Stimulated activated naive CD4-positive, alpha-beta T cell treated with Interleukin-2 at 50 U/mL for 16 hours (primary cell): ENCODE measurements at places on chromosomes 1 and 21.
A peak's percentile ranks its signal among the peaks of the same experiment; 100 is the strongest.

- DNase-seq, result no peak
Observed at GRCh38 chr1:225749706-225750105, 27.9 kb upstream of the SRP9 start.

DNA sequence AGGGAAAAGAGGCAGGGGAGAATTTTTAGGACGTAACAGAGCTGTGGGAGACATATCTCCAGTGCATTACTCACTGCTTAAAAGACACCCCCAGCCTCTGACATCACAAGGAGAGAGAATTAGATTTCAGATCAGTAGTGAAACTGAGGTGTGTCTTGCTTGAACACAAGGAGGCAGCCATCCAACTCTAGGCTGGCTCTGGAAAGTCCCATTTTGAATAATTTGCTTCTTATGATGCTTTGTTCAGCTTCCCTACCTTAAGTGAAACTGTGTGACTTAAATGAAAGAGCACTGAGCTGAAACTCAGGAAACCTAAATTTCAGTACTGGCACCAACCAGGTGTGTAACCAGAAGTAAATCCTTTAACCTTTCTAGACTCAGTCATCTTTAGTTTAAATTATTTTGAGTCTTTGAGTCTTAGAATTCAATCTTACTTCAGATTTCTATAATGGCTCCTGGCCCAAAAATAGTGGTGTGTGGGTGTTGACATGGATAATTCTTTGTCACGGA lies 251.6 kb upstream of the SGIP1 start:
- peak; percentile 66 for DNase-seq

- no peak for DNase-seq
Observed at GRCh38 chr1:238991765-238992495, 394.4 kb upstream of the CHRM3 start.

DNA sequence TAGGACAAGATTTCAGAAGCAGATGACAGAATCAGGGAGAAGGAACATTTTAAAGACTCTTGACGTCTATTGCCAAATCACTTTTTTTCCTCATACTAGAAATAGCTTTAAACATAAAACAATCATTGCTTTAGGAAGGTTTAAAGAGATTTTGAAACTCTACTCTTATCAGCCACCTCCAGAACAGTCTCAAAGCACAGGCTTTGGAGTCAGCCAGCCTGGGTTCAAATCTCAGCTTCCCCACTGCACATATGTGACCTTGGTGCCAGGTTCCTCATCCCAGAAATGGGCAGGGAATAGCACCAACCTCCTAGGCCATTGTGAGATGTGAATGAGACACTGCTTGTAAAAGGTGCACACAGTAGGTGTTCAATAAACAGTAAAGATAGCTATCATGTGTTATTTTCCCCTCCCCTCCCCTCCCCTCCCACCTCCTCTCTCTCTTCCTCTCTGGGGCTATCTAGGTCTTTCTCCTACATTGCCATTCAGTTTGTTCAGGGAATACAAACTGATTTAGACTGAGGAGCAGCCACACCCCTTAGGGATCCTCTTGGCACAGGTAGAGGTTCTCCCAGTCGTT lies 20.6 kb downstream of the SPOCD1 start:
- DNase-seq, result no peak

DNA sequence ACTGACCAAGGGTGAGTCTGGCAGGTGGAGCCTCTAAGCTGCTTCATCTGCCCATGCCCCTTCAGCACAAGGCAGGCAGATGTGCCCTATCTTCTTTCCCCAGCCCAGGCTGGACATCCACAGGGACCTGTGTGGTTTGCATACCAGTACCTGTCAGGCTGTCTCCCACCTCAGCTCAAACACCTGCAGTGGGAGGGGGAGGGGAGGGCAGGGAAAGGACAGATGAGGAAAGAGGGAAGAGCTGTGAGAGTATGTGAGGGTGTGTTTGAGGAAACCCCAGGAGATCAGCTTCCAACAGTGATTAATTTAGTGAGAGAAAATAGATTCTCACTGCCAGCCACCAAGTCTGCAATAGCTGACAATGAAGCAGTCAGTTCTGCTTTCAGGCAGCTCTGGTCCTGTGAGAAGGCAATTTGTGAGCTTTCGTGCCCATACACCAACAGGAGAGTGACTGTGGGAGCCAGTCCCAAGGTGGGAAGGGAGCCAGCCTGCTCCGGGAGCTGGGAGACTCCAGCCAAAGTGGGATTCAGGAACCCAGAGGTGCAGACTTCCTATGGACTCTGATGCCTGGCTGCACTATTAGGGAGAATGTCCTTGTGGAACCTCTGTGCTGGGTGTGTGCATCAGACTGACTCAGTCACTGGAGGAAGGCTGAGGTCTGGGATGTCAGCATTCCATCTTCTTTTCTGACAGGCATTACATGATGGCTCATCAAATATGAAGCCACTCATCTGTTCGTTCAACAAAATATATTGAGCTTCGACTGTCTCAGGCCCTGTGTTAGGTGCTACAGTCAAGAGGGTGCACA lies 59.7 kb downstream of the TNR start:
- no peak for DNase-seq

DNA sequence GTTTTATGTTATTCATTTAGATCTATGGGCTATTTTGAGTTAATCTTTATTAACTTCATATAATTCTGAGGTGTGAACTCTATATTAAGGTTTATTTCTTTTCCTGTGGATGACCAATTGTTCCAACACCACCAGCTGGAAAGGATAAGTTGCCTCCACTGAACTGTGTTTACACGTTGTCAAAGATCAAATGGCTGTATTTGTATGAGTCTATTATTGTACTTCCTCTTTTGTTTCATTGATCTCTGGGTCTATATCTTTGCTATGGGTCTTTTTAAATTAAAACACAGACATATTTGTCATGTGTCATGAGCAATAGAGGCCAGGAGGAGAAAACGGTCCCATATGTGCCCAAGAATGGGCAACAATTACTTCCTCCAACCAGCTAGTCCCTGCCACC lies 5.2 kb upstream of the MAB21L3 start:
- no peak for DNase-seq

DNA sequence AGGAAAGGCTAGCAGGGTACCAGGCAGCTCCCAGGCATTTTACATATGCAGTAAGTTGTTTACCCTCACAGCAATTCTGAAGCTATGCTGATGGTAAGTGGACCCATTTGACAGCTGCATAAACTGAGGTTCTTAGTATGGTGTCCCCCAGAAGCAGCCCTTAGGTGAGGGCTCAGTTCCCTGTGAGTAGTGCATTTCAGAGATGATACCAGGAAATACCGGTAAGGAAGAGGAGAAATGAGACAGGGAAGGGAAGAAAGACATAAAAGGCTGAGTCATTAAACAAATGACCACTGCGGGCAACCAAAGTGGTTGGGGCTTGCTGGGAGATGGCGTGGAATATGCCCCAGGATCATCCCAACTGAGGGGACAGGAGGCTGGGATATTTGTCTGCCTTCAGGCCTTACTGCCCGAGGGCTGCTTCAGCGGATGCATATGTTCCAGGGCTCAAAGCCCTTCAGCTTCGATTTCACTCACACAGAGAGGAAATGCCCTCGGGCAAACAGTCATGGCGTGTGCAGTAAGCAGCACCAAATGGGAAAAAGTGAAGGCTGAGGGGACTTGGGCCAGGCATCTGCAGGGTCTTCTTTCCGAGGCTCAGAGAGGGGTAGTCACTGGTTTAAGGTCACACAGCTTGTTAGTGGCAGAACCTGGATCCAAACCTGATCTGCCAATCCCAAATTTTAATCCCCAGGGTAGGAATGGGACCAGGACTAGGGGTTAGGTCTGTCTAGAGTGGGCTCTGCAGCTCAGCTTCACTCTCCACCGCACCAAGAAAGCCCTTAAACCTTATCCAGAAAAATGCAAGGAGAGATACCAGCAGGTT lies 133.7 kb upstream of the RUNX3 start:
- DNase-seq, result no peak
